NCI-H1092 treated with DMSO at 0.1 percent for 48 hours (cell line): ENCODE measurements at places on chromosomes 2 and 18.

GRCh38 chr2:120735746-120736170 lies at the start of gene GLI2:
Gene GLI2, plus strand, starts transcription at chr2:120735868. Its CDS starts 61,453 bp downstream, at chr2:120797321.
- DNase-seq, result peak; percentile 8

DNA sequence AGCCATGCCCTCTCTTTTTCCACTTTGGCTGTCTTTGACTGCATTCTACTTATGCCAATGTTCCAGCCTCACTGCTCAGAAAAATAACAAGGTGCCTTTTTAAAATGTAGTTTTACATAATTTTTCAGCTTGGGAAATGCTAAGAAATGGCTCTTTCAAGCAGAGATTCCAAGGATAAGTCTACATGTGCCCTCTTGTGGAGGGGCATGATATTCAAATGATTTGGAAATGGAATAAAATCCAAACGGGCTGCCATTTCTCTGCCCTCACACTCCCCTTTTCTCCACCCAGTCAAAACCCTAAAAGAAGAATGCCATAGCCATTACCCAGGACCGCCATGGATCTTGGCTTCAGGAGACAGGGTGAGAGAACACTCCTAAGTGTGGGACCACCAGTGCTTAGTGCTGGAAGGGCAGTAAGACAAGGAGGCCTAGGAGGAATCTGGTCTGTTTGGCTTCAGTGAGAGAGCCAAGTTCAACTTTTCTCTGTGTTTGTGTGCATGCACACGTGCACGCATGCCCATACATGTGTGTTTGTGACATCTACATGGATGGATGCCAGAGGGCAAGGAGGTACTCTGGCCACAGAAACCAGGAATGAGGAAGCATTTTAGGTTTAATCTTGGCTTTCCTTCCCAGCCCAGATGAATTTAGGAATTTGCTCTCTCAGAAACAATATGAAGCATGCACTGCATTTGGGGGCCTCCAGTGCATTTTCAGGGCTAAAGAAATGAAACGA lies 174.0 kb upstream of the SLC14A2 start:
- DNase-seq, result no peak

DNA sequence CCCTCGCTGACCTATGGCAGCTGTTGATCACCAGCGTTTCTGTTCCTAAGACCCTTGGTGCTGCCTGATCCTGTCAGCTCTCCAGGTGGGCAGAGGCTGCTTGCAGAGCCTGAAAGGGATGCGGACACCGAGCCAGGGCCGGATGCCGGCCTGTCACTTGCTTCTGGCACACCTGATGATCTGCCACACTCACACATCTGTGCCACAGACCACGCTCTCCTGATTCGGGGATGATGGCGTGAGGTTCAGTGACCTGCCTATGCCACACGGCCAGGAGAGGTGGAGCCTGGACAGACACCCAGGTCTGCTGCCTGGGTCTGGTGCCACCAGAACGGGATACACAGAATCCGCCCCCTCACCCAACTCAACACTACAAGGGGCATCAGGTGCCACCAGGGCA lies 129.4 kb upstream of the GLI2 start:
- DNase-seq, result no peak

DNA sequence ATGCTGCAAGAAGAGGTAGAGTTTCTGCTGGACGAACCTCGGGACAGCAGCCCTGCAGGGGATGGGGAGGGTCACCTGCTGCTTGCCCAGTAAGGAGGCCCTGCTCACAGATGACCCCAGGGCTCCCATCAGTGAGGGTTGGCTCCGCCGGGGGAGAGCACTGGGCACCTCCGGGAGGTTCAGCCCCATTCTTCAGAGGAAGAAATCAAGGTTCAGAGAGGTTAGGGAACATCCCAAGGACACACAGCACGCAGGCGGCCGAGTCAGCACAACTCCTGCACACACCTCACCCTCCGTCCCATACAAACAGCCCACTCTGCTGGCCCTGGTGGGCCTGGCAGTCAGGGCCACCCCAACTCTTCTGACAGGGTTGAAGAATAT lies 11.7 kb upstream of the CCDC74B start:
- no peak for DNase-seq

GRCh38 chr2:194319222-194319992 lies 1337.6 kb upstream of the SLC39A10 start:
- DNase-seq, result no peak

DNA sequence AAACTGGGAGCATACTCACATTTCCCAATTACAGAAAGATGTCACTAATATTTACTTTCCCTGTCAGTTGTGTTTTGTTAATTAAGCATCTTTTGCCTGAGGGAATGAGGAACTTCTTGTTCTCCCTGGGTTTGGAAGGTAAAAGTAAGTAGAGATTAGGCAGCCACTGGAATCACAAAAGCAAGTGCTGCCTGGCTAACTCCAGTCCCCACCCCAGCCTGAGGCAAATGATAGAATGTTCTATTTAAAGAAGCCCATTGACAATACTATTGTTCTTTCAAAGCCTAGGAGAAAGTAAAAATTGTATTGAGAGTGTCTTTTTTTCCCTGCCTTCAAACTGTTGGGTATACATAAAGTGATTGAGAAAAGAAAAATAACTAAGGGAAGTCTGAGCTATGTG lies 93.8 kb downstream of the MBD2 start:
- DNase-seq, result no peak

GRCh38 chr2:67625690-67626475 lies 228.8 kb downstream of the ETAA1 start:
- DNase-seq, result no peak

DNA sequence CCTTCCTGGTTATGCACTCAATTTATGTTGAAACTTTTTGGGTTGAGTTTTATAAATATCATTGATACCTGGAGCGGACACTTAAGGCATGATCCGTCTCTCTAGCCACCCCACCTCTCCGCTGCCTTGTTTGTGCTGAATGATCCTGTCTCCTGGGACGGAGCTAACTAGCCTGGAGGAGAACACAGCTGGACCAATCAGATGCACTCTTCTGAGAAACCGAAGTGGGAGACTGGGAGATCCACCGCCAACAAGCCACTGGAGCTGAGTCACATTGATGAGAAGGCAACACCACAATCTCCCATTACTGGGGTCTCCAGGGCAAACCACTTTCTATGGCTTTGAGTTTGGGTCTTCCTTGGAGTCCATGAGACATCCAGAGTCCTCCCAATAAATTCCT lies 29.3 kb downstream of the CYP26B1 start:
- no peak for DNase-seq

GRCh38 chr18:10892786-10893185 lies 256.6 kb downstream of the PIEZO2 start:
- no peak for DNase-seq

DNA sequence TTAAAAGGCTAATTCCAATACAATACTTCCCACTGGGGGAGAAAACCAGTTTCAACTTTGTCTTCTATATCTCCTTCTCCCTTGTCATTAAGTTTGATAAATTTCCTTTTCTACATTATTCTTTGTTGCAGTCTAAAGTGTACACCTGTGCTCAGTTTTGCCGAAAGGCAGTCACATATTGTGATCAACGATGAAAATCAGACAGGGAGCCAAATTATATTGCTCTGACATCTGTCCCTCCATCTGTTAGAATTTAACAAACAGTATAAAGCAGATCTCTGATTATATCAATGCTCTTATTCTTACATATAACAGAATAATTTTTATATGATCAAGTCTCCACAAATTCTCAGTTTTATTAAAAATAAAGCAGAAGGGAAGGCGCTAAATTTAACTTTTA lies 496.7 kb downstream of the NRXN1 start:
- no peak for DNase-seq

- DNase-seq, result no peak
Observed at GRCh38 chr2:54830546-54830945, 107.1 kb downstream of the EML6 start.

- DNase-seq, result no peak
Observed at GRCh38 chr2:210540900-210541289, 15.5 kb upstream of the CPS1 start.

- peak; percentile 74 for DNase-seq
Observed at GRCh38 chr2:103161456-103162289, 399.8 kb downstream of the TMEM182 start.

DNA sequence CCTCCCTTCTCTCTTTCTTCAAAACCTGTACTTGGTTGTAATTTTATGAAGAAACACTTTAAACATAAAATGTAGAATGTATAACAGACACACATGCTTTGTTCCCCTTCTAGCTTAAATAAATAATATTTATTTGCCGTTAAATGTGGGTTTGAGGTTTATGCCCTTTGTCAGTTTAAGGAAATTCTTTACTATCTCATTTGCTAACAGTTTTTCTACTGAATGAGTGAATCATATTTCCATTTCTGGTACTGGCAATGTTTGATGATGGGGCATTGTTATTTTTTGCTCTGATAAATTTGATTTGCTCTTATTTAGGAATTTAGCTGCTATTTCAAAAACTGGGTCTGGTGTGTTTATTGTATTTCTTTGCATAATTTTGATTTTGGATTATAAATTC lies 555.6 kb downstream of the CCDC85A start:
- DNase-seq, result no peak

GRCh38 chr2:104597942-104598341 lies 256.0 kb upstream of the POU3F3 start:
- DNase-seq, result no peak

GRCh38 chr2:157085522-157085921 lies 172.0 kb upstream of the GALNT5 start:
- DNase-seq, result no peak

DNA sequence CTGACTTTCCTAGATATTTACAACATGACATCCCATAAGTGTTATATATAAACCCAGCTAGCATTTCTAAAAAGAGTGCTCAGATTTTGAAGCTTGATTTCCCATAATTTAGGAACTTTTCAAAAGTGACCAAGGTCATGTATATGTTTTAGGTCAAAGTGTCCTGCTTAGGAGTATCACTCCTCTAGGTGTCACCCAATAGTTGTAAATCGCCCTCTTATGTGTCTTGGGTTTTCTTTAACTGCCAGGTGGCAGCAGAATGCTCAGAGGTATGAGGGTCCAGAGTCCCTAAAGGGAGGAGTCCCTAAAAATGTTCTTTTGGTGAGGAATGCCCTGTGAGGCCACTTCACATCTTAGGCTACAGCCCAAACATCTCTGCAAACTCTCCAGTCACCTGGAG lies 358.3 kb downstream of the CELF4 start:
- DNase-seq, result no peak

- DNase-seq, result no peak
Observed at GRCh38 chr2:48510329-48510728, 19.6 kb upstream of the STON1 start.

- DNase-seq, result no peak
Observed at GRCh38 chr2:239049421-239050251, 201.8 kb downstream of the TWIST2 start.

- peak; percentile 69 for DNase-seq
Observed at GRCh38 chr2:109677835-109678580, 63.8 kb downstream of the SOWAHC start.

DNA sequence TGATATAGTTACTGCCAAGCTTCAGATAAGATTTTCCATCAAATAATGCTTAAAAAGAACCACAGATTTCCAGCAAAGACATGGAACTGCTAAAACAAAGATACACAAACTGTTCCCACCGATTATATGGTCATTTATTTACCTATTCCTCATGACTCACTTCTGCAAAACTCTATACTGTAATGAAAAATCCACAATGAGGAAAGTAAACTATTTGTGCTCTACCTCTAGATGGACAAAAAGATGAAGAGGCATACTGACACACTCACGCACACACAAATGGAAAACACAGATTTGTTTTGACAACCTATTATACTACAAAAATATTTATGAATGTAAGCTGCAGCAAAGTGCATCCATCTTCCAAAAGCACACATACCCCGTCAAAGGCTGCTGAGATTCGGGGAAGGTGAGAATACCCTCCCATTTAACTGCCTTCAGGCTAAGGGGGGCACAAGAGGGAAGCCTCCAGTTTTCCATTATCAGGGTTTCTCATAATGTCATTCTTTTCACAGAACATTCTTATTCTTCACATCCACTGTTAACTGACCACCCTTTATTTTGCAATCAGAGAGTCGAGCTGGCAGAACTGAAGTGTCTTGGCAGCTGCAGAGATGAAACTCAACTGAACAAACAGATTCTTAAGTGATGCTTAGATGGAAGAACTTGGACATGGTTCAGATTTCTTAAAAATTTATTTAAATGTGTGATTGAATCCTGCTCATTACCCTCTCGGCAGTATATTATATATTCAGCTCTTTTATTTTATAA lies 115.9 kb upstream of the TANK start:
- DNase-seq, result no peak

GRCh38 chr2:85669549-85669948 lies 1.6 kb upstream of the SFTPB start:
- DNase-seq, result no peak

GRCh38 chr2:46775722-46776121 lies 139.9 kb downstream of the MCFD2 start:
- no peak for DNase-seq

- DNase-seq, result no peak
Observed at GRCh38 chr2:30253873-30254684, 22.7 kb downstream of the LBH start.

DNA sequence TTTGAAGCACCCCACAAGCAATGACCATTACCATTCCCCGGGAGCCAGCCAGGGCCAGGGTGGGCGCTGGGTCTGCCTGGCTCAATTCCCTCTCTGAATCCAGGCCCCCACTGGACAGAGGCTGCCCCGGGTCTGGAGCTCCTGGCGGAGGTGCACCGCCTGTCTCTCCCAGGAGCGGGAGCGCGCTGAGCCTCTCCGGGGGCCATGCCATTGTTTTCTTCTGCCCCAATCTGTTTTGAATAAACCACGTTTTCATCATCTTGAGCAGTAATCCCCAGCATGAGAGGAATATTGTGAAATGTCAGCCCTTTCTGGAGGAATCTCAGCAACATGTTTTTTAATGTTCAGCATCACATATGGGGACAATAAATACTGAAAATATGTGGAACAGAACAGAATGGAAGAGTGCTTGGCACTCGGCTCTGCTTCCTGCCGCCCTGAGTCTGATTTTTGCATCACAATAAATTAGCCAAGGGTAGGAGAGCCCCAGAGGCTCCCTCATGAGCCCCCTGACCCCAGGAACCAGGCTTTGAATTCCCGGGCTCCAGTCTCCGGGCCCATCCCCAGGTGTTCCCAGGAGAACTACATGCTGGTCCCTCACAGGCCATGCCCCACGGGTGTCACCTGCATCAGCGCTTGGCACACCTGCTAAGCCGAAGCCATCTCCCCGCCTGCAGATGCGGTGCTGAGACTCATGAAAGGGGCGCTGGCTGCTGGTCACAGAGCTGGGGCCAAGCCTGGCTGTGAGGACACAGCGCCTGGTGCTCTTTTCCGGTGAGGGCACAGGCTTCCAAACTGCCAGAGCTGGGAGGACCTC lies 88.8 kb downstream of the INHBB start:
- DNase-seq, result no peak

DNA sequence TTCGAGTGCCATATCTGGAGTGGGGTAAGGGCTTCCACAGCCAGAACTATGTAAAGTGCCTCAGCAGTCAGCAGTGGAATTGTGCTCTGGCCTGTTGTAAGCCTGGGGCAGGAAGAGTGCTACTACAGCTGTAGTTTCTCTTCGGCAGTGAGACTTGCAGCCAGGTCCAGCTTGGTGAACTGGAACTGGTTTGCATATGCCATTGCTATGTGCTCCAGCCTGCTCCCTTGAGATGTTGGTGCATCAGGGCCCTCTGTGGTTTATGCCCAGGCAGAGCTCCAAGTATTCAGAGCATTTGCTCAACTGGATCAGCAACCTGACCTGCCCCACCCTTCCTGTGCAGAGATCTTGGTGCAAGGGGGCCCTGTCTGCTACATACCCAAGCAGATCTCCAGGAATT lies 47.8 kb downstream of the ZNF804A start:
- no peak for DNase-seq

- DNase-seq, result no peak
Observed at GRCh38 chr2:11941201-11942177, 195.1 kb downstream of the LPIN1 start.

- no peak for DNase-seq
Observed at GRCh38 chr18:79970419-79971133, 6.1 kb downstream of the HSBP1L1 start.
